ENCODE measurements at places on chromosomes 5 and 9.

DNA sequence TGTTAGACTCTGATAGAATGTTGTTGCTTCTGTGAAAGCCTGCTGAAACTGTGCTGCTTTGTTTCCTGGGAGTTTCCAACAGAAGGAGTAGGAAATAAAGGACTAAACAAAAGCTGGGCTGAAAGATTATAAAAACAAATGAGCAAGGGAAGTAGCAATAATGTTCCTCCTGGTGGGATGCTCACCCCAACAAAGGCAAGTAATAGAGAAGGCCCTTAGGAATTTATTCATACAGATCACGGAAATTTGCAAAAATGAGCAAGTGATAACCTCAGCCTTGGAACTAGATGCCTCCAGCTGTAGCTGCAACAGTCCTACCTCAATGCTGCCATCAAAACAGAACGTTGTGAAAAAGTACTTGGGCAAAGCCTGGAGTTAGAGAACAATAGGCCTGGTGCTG is 1248.0 kb upstream of the C9orf72 start:
- DNase-seq: no peak

GRCh38 chr9:84793251-84793650 is 123.7 kb downstream of the NTRK2 start:
- DNase-seq: peak; percentile 69

DNA sequence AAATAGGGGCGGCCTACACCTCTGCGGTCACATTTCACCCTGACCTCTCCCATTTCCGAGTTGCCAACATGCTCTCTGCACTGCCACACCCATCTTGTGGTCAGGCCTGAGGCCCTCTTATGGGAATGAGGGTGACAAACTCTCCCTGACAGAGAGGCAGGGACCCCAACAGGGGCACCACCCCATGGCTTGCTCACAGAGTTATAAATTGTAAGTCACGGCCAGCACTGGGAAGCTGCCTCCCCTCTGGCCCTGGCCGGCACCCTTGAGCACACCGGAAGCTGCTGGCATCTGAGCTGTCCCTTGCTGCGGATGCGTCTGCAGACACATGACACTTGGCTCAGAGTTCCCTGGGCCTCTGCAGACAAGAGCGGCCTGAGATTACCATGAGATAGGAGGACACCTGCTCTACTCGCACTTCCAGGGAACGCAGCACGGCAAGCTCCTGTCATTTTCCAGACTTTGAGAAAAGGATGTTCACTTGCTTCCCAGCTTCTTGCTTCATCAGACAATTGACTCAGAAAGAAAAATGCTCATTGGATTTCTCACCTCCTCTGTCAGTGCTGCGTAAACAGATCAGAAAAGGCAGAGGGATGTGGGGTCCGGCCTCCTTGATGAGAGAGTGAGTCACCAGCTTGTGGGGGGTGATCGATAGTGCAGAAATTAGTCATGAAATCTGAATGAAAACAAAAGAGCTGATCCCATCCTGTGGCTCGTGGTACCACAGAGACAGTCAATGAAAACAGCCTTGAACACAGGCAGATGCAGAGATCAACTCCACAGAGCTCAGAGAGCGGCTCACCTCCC is 269.8 kb downstream of the SYK start:
- peak; percentile 91 for DNase-seq

DNA sequence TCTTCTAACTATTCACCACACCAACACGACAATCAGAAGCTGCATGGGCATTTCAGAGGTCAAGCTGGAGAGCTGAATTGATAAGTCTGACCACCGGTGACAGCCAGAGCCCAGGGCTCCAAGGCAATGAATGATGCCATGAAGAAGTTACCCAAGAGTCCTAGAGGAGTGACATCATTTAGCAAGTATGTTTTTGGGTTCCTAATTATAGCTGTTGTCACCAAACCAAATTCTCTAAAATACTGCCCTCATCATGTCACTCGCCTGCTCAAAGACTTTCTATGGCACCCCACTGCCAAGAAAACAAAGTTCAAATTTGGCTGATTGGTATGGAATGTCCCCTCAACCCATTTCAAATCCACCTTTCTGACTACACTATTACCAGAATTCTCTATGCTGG is 235.1 kb downstream of the SPOCK1 start:
- DNase-seq: peak; percentile 74

- no peak for DNase-seq
Measured at GRCh38 chr9:134216449-134216951, 52.1 kb upstream of the RNU6ATAC start.

GRCh38 chr9:4080921-4081895 is 218.7 kb downstream of the GLIS3 start:
- peak; percentile 40 for DNase-seq

GRCh38 chr5:143601917-143602333 is 198.4 kb upstream of the NR3C1 start:
- no peak for DNase-seq
